NCI-H1048 (cell line): ENCODE measurements at places on chromosomes 1 and 21.

DNA sequence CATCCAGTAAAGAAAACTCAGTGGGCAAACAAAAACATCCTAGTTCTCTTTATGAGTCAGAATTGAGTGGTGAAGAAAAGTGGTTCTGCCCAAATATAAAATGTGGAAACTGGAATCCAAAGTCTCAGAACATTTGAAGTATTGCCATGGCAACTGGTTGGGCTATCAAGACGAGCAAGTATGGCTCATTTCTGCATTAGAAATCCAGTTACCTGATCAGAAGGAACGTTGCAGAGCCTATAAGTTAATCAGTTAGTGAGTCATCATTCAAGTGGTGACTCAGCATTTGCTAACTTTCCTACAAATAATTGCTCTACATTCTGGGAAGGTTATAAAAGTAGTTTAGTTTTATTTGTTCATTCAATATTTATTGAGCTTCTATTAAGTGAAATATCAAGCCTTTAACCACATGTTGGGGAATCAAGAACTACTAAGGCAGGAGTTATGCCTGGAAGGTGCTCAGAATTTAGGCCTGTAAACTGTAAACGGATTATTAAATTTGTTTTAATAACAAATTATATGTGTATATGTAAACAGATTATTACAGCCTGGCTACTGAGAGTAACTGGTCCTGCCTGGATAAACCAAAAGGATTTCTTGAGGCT, 104.3 kb downstream of the PAPPA2 start:
- DNase-seq = no peak

DNA sequence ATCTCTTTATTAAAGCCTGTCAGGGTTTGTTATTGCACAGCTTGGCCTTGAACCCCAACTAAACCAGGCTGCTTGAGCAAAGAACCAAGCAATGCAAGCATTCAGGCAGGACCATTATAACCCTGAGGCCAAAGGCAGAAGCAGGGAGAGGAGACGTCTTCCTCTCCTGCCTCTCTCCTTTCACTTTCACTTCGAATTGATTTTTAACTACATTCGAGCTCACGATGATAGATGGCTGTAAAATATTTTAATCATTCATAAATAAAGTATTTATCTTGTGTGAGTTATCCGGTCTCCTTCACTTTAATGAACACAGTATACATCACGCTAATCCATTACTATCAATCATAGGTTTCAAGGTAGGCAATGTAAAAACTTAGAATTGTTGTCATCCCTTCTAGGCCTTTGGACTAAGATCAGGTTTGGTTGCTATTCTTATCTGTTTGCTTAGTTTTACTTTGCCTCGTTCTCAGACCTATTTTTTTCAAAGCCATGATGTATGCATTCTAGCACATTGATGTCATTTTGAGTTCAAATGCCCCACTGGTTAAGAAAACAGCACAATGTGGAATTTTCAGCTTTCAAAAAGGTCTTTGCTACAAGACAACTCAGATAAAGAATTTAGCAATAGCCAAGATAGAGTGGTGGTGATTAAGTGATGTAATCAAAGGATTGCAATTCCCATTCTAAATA, 480.2 kb upstream of the RUNX1 start:
- DNase-seq = no peak

GRCh38 chr1:15206418-15207030, 40.5 kb upstream of the FHAD1 start:
- no peak for DNase-seq

- no peak for DNase-seq
Observed at GRCh38 chr1:85374160-85374559, 90.8 kb downstream of the DDAH1 start.
